NT2/D1 (cell line): ENCODE measurements at places on chromosomes 6 and 20.
A peak's percentile ranks its signal among the peaks of the same experiment; 100 is the strongest.

DNA sequence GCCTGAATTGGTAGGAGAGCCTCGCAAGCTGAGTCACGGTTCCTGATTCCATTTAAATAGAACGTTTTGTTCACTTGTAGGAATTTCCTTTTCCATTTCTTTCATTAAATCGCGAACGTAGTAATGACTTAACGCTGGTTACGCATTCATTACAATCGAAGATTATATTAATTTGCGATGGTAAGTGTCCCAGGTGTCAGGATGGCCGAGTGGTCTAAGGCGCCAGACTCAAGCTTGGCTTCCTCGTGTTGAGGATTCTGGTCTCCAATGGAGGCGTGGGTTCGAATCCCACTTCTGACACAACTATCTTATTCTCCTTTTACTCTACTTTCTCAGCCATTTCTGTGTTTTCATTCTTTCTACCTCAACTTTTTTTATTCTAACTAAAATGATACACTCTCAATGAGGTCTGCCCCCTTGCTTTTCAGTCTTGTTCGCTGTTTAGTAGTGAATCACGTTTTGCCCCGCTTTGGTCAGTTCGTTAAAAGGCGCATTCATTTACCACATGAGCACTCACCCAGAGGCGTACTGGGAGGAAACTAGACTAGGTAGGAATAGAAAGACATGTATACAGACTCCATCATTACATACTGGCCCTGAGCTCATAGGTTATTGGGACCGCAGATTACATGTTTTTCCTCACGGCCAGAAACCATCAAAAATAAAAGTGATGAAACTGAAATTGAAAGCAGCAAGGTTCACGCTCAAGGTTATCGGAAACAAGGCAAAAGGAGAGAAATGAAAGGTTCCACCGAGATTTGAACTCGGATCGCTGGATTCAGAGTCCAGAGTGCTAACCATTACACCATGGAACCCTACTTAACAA is 17.3 kb upstream of the TRIM27 start:
- DNase-seq, result peak; percentile 58

GRCh38 chr6:111692327-111693164 is 86.9 kb upstream of the TRAF3IP2 start:
- DNase-seq, result no peak

GRCh38 chr6:13216236-13217014 is 111.9 kb downstream of the TBC1D7 start:
- DNase-seq, result no peak

DNA sequence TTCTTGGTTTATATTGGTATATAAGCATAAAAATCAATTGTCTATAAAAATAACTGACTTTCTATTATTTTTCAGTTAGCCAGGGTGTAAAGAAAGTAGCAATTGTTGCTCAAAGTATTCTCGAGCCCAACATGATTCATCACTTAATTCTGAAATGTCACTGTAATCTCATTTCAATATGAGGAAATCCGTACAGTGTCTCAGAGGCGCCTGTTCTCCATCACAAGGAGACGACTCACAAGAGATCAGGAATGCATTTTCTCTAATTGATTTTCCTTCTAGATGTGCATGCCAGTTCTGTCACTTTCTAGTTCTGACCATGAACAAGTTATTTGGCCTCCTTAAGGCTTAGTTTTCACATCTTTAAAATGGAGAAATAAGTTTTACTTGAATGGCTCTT is 753.1 kb downstream of the MAFB start:
- DNase-seq, result no peak

- DNase-seq, result no peak
Measured at GRCh38 chr6:98931696-98932095, 16.1 kb downstream of the FBXL4 start.

DNA sequence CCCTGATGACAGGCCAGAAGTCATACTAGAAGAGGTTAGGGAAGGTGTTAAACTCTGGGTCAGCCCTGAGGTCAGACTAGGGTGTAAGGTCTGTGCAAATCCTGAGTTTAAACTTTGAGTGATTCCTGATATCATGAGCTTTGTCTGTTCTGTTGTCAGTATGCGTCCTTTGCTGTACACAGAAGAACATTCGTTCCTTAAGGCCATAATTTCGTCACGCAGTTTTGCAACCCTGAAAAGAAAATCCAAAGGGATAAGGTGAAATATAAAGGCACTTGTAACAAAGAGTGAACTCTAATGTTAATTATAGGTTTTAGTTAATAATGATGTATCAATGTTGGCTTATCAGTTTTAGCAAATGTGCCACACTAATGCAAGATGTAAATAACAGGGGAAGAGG is 2.3 kb downstream of the DST start:
- DNase-seq, result no peak

- no peak for DNase-seq
Measured at GRCh38 chr6:45072673-45073072, 255.5 kb upstream of the RUNX2 start.

GRCh38 chr6:73671911-73672685 is 18.3 kb upstream of the SLC17A5 start:
- DNase-seq, result no peak

- no peak for DNase-seq
Measured at GRCh38 chr20:31806564-31807355, 12.4 kb upstream of the MYLK2 start.

GRCh38 chr6:46284475-46284874 is 113.7 kb upstream of the ENPP5 start:
- no peak for DNase-seq

DNA sequence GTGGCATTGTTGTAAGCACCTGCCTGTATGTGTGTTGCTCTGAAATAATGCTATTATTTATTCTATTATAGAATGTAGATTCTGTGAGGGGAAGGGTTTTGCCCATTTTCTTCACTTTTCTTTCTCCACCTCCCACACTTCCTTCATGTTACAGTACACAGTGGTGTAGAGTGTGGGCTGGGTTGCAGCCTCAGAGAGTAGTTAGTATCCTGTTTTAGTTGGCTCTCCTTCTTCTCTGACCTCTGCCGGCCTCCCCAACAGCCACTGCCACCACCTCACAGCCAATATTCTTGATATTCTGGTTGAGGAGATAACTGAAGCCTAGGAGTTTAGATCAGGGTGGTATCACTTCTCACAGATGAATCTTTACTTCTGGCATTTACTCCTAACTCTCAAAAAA is 143.4 kb downstream of the BCKDHB start:
- DNase-seq, result no peak

GRCh38 chr20:37137547-37137946 is 41.6 kb upstream of the RPN2 start:
- no peak for DNase-seq

DNA sequence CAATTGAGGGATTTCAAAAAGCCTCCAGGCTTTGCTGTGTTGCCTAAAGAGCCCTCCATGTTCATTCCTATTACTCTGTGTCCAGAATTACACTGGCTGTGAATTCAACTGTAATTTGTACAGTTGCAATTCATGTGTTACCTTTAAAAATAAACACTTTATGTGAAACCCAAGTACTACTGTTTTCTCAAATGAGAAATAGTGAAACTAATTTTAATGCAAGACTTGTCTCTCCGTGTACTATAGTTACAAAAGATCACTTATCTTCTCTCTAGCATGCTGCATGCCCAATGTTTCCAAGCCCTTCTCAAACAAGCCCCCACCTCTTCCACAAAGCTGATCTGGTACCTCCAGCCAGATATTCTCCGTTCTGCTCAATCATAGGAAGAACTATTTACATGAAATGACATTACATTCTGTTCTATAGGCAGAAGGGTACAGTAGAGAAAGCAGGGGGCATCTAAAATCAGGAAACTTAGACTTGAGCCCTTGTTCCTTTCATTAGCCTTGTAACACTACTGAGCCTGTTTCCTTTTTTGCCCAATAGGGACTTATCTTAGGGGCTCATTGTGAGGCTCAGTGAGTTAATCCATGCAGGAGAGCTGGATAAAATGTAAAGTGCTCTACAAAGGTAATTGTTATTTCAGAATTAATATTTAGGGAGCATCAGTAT is 12.3 kb upstream of the COL9A1 start:
- no peak for DNase-seq

DNA sequence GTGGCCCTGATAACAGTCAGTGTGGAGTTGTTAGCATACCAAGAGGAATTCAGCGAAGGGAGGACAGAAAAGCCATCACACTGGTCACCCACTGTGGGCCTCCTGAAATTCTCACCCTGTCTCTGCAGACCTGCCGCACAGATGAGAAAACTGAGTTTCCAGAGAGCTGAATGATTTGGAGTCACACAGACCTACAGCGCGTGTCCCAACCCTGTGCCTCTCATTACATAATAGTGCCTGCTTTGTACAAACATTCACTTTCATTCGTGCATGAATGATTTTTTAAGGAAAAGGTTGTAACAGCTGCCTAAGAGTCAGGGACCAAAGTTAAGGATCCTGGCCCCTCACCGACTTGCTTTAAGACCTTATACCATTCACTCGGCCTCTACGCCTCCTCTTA is 62.7 kb downstream of the THBS2 start:
- DNase-seq, result no peak

- no peak for DNase-seq
Measured at GRCh38 chr6:41548098-41548840, 2.1 kb downstream of the FOXP4 start.

DNA sequence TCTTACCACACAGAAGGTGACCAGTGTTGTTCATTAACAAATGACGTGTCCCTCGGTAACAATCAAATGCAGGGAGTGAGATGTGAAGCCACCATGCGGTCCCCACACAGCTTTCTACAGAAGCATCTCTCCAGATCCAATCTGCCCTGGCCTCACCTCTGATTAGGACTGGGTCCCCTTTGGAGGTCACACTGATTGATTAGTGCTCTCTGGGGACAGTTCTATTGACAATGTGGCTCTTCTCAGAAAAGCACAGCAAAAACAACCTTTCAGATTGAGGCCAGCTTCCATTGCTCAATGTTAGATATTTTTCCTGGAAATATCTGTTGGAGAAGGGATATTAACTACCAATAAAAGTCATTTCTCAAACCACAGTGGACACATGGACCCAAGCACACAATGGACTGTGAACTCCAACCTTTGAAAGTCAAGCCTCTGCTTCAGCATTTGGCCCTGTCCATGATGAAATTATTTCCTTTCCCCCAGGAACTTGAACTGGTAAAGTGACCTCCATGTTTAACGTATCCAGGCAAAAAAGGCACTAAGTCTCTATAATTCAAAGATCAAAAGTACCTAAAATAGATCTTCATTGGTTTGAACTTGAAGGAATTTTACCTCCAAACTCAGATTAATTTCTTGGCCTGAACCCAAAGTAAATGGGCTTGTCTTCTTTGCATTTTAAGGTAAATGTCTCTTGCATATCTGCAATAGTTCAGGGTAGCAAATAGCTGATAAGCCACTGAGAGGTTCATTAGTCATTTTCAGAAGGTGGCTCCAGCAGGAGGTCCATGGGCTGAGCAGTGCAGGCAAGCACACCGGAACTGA is 118.5 kb downstream of the FOXA2 start:
- no peak for DNase-seq

DNA sequence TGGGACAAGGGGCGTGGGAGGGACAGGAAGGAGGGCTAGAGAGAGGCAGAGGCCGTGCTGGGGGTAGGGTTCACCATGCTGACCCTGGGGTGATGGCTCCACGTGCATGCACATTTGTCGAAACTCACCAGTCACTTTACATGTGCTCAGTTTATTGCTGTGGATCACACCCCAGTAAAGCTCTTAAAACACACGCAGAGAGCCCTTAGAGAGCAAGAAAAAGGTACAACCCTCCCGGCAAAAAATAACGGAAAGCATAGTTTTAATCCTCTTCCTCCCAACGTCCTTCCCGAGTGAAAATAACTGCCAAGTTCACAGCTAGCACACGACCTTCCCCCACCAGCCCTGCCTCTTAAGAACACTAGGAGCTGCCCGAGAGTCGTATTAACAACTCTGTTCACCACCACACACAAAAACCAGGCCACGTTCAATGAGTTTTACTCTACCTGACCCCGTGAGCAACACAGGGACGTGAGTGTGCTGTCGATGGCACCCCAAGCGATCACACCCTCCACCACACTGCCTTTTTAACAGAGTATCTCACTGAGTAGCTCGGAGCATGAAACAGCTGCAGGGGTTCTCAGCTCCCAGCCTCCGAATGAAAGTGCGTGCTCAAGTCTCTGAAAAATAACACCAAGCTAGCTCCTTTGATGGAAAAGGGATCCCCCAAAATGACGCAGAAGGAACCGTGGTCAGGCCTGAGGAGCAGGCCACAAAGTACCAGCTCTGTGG is 39.7 kb downstream of the TAF4 start:
- DNase-seq, result no peak

DNA sequence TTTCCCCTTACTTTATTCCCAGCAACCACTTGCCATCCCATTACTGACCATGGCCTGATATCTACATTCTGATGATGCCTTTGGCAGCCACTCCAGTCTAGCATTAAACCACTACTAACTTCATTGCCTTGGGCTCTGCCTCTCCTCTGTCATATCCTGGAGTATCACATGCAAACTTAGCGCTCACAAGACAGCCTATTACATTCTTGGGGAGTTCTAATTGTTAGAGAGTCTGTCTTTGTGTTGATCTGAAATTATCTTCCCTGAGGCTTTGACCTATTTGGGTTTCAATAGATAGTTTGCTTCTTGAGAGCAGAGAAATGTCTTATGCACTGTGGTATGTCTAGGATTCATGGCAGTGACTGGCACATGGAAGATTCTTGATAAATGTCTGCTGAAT is 40.5 kb upstream of the RAB32 start:
- no peak for DNase-seq

- DNase-seq, result no peak
Measured at GRCh38 chr6:149050160-149050559, 267.4 kb upstream of the TAB2 start.

- DNase-seq, result no peak
Measured at GRCh38 chr6:143615785-143616184, 62.0 kb upstream of the PHACTR2 start.

- DNase-seq, result no peak
Measured at GRCh38 chr20:51955756-51956155, 153.4 kb upstream of the SALL4 start.

DNA sequence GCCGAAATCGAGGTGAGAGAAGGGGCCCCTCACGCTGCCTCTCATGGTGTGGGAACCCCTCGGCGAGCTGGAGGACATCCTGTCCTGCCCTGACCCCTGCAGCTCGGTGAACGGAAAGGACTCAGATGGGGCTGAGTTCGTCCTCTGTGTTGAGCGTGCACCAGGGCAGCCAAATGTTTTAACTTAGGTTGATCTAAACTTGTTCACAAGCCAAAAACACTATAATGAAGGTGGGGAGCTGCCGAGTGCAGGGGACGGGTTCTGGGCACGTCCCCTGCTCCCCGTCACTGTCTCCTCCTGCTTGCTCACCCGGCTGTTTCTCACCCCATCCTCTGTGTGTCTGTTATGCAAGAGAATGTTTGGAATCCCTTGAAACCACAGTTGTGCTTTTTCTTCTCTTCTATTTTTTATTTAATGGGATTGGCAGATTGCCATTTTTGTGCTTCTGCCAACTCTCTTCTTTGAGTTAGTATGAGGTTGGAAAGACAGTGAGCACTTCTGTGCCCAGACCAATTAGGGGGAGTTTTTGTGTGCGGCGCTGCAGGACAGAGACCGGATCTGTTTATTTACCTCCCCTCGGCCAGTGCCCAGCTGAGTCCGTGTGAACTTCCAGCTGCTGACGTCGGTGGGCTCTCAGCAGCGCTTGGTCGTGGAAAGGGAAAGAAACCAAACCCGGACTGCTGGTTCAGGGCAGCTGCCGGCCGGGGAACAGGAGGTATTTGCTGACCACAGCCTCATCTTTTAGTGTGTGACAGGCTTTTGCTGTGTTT is 158.1 kb downstream of the DTNBP1 start:
- no peak for DNase-seq
